AG09319 (cell line): ENCODE measurements at places on chromosomes 3 and 15.

DNA sequence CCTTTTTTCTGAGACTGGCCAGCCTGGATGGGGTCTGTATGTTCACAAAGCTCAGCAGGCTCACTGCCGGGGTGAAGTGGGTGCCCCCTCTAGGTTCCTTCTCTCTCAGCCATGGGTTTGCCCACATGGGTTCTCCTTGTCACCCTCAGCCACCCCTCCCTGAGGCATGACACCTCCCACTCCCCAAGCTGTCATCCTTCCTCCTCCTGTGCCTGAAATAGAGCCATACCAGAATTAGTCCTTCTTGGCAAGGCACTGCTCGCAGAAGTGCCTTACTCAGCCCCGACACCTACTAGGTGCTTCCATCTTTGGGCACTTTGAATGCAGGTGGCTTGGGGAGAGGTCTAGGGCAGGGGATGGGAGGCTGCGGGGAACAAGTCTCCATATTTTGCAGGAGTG lies 62.9 kb upstream of the SEC13 start:
- no peak for DNase-seq

DNA sequence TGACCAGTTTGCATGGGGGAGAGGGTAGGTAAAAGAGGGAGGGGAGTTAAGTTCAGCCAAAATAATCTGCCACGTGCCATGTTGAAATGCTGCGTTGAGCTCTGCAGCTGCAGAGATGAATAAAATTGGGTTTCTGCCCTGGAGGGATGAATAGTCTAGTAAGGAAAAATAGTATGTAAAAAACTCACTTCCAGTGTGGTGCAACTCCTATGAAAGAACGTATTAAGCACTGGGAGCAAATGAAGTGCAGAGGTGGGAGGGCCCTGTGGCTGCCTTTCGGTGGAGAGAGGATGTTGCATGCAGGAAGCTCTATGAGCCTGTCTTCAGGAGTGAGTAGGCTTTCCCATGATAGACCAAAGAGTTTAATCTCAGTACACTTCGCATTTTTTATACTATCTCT lies 8.6 kb downstream of the CEP63 start:
- no peak for DNase-seq

- DNase-seq = no peak
These were observed 13.6 kb upstream of the TBL1XR1 start for GRCh38 chr3:177210744-177211502.

- no peak for DNase-seq
These were observed 1.2 kb downstream of the ROBO1 start for GRCh38 chr3:79766496-79767193.

GRCh38 chr3:42216931-42217333 lies 49.1 kb downstream of the CCK start:
- DNase-seq = no peak

DNA sequence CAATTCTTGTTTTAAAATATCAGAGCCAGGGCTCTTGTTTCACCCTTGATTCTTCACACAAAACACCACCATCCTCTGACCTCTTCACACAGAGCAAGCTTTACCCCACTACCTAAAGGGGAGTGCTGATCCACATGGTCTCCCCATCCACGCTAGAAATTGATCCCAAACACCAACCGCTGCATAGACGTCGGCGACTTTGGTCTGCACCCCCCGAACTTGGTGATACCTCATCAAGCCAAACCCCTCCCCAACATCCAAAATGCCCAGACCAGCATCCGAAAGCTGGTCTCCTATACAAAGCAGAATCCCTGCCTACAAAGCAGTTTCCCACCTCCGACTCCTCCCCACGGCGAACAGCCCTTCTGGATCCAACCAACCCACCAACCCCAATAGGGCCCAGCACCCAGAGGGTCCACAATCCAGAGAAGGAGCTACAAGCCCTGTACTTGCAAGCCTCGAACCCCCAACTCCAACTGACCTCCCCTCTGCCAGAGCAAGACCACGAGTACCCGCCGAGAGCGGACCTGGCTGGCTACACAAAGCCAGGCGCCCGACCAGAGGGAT lies 25.8 kb upstream of the MTHFS start:
- DNase-seq = no peak

DNA sequence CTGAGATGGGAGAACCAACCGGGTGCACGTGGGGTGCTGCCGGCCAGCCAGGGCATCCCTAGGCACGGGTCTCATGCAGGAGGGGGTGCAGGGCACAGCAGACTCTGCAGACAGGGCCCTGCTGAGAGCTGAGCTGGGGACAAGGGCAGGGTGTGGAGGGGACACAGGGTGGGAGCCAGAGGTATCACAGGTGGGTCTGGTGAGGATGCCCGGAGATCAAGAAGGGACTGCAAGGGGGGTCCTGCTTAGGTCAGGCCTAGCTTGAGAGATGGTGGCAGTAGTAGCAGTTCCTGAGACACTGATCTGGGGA lies 39.5 kb upstream of the PRR23E start:
- no peak for DNase-seq

DNA sequence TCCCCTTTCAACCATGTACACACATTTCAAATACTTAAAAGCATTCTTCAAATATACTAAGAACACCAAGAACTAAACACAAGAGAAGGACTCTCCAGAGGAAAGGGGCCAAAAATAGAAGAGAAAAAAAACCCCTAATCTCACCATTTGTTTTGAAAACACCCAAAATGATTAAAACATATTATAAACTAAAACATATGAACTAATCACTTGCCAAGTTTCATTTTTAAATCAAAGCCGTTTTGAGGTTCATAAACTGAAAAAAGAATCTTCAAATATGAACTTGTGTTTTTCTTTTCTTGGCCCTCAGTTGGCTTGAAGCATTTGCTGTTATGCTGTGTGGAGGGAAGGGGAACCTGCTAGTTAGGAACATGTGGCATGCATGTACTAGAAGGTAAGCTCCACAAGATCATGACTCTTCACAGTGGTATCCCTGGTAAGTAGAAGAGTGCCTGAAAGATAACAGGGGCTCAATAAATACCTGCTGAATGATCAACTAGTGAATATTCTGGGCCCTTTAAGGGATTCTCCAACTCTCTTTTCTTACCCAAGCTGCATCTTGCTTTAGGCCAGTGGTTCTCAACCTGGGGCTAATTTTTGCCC lies 224.5 kb downstream of the TIGIT start:
- DNase-seq = no peak

- DNase-seq = peak; percentile 18
These were observed 13.4 kb upstream of the FAM98B start for GRCh38 chr15:38440353-38441129.

- DNase-seq = no peak
These were observed 48.4 kb downstream of the MLH1 start for GRCh38 chr3:37041546-37042195.

GRCh38 chr3:120780977-120781376 lies 38.4 kb downstream of the GTF2E1 start:
- DNase-seq = no peak
